ENCODE measurements at places on chromosomes 2 and 18.
A peak's percentile ranks its signal among the peaks of the same experiment; 100 is the strongest.

GRCh38 chr2:219281588-219281987, 2.4 kb downstream of the DNAJB2 start:
- no peak for DNase-seq

DNA sequence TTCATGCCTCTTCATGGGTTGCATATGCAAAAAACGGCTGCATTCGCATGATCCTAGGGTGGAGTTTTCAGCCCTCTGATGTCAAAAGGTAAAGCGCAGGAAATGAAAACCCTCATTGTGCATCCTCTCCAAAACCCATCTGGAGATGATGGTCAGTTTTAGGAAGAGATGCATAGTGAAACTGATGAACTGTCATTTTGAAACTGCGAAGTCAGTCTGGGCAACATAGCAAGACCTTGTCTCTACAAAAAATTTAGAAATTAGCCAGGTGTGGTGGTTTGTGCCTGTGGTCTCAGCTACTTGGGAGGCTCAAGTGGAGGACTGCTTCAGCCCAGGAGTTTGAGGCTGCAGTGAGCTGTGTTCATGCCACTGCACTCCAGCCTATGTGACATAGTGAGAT, 2.5 kb upstream of the TTLL4 start:
- no peak for DNase-seq

- DNase-seq = no peak
Observed at GRCh38 chr2:174336501-174337336, 2.0 kb downstream of the SP9 start.

DNA sequence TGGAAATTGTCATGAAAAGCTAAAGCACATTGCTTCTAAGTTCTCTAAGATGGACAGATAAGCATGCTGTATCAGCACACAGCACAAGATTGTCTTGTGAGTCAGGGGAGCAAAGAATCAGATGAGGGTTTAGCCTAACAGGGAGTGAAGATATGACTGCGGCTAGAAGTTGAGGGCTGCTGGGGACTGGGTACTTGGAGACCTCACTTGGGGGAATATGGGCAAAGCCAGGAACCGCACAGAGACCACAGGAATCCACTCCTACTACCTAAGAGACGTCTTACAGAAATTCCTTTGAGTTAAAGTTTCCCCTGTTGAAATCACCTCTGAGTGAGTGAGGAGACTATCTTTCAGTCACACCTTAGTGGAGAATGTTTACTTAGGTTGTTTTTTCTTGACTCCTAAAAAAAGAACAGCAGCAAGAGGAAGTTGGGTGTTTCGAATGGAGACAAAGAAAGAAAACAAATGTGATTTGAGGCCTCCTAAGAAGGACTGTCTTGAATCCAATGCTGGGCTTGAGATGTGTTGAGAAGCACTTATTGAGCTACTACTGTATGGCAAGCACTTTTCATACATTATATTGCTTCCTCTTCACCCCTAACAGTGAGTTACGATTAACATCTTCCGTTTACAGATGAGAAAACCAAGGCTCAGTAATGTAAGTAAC, 100.7 kb downstream of the ANKRD44 start:
- peak; percentile 29 for DNase-seq

- DNase-seq = no peak
Observed at GRCh38 chr2:230627806-230628724, 84.6 kb upstream of the CAB39 start.

- DNase-seq = peak; percentile 53
Observed at GRCh38 chr2:227884511-227884947, 13.1 kb downstream of the DAW1 start.

GRCh38 chr2:215136669-215137328, 1.6 kb downstream of the ABCA12 start:
- DNase-seq = no peak

DNA sequence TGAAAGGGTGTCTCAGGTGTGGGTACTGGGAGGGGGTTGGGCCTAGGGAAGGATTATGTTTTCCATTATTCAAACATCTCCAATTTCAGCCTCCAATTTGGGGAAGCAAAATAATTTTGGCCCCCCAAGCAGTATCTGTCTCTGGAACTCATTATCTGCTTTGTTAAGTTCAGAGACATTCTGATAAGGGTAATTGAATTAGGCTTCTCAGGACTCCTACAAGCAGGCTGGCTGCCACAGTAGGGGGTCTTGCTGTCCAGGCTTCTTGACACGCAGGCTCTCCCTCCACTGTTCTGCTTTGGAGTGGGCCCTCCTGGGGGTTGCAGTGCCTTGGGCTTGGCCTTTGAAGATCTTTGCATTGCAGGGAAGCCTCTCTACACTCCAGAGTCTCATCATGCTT, 108.1 kb upstream of the SIX2 start:
- no peak for DNase-seq

DNA sequence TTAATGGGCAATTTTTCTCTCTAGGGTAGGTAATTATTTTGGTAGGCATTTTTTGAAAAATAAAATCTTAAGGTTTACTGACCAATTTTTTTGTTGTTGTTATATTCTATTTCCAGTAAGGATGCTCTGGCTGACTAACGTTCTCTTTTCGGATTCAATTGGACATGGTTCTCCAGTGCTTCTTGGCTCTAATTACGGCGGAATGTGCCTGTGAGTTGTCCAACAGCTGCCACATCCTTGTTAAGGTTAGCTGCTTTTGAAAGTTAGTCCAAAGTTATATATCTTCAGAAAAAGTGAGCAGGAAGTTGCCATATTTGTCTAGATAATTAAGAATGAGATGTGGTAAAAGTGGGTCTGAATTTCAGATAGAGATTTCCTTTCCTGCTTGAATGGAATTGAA, 45.8 kb upstream of the SMIM21 start:
- no peak for DNase-seq

- no peak for DNase-seq
Observed at GRCh38 chr18:50578030-50578429, 18.1 kb downstream of the MAPK4 start.

DNA sequence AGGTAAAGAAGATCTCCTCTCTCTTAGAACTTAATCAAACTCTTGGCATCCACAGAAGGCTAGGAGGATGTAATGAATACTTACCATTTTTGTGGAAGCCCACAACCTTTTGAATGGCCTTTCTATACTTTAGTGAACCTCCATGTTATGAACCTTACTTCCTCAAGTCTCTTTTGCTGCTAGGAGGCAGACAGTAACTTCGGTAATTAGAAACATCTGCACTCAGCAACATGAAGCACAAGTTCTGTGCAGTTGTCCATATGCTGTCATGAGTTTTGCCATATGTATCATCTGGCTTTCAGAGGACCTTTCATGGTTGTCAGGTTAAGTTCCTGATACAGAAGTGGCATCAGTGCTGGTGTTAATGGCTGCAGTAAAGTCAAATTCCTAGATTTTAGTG, 50.4 kb downstream of the PDK1 start:
- no peak for DNase-seq

DNA sequence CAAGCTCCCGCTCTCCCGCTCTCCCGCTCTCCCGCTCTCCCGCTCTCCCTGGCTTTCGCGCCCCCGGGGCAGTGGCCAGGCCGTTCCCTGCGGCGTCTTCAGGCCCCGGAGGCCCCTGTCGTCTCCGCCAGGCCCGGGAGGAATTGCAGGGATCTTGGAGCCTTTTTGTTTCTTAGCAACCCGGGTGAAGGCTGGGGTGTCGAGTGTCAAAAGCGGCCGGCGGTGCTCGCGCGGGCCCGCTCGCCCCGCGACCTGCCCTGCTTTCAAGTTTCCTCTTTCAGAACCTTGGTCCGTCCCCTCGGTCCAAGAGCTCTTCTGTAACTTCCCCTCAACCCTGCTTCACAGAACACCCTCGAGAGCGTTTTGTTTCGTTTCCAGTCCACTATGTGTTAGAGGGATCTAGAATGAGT, 1.4 kb downstream of the RNF138 start:
- DNase-seq = no peak

- DNase-seq = no peak
Observed at GRCh38 chr18:79747156-79747845, 50.4 kb upstream of the KCNG2 start.

DNA sequence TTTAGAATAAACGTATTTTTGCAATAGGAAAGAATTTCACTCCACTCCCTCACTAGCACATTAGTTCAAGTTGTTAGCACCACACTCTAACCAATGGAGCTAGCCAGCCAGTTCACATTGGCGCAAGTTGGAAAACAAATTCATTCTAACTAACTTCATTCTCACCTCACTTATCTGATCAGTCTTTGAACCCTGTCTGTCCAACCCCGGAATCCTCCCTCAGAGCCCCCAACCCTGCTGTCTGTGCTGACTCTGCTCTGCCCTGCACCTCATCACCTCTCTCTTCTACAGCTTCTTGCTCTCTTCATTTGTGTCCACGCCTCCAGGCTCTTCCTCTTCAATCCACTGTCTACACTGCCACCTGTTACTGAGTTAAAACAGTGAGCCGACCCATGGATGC, 356.5 kb downstream of the IRS1 start:
- no peak for DNase-seq

DNA sequence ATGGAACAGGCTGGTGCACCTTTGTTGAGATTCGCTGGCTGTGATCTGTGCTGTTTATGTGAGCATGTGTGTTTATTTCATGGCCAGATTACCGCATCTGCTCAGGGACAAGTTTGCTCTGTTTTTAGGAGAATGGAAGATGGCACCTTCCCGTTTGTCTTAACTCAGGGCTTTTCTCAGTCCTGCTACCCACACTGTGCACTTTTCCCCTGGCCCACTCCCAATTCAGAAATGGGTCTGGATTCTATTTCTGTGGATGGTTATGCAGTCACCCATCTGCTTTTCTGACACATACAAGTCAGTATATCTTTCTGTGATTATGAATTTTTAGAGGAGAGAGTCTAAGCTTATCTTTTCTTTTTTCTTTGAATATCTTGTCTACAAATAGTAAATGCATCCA, 15.4 kb downstream of the MGAT5 start:
- no peak for DNase-seq

- DNase-seq = no peak
Observed at GRCh38 chr2:231182513-231182899, 15.9 kb upstream of the ARMC9 start.

DNA sequence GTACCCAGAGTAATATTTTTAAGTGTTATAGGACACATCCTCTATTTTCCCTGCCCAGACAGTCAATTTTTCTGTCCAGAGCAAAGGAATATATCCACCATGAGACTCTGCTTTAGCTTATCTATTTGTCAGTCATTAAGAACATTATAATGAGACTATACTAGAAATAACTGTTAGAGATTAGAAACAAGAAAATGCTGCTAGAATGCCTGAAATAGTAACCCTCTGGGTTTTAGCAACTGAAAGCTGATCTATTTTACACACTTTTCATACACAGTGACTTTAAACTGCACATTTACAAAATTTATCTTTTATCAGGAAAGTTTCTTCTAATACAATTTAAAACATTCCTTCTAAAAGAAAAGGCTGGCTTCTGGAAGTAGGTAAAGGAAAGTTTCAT, 39.6 kb downstream of the MBD2 start:
- DNase-seq = no peak

- DNase-seq = no peak
Observed at GRCh38 chr2:167140767-167141166, 252.5 kb downstream of the XIRP2 start.

DNA sequence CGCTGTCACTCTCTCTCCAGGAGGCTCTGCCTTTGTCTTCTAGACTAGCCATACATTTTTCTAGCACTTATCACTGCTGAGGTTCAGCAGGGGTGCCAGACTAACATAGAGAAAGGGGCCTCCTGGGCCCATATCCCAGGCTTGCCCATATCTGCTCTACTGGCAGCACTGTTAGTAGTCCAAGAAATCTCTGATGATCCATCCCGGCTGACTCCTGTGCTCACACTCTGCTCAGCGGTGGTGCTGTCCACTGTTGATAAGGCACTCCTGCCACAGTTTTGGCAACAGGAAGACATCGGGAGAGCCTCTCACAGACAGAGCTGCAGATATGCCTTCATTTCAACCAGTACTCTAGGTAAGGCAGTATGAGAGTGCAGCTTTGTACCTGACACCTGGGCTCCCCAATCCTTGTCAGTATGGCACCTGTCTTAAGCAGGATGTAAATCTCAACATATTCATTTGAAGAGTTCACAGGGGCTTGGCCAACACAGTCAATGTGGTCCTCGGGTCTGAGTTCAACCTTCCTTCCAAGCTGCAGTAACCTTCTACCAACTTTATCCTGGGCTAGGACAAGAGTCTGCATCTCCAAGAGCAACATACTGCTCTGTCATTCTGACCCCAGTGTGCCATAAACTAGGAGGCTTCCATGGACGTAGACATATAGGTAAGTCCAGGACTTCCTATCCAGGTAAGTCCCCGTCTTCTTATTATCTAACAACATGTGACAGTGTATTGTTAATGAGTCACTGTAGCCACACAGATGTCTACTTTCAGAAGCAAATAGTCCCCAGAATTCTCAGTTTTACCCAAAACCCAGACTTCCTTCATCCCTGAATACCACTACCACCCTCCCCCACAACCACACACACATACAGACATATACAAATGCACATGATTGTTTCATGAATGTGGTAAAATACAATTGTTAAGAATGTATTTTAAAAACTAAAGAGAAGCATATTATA, 16.2 kb downstream of the KLF7 start:
- no peak for DNase-seq

DNA sequence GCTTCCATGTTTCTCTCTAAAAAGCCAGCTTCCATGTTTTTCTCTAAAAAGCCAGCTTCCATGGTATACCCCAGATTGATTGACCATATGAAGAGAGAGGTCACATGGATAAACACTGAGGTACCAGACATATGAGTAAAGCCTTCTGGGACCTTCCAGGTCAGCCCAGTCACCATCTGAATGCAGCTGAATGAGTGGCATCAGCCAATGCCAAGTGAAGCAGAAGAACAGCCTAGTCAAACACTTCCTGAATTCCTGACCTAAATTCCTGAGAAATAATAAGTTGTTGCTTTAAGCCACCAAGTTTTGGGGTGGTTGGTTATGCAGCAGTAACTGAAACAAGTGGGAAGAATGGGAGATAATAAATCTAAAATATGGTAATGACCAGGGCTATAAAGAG, 5.7 kb upstream of the ALS2 start:
- DNase-seq = no peak

GRCh38 chr2:150690261-150690660, 202.8 kb upstream of the RND3 start:
- DNase-seq = no peak

DNA sequence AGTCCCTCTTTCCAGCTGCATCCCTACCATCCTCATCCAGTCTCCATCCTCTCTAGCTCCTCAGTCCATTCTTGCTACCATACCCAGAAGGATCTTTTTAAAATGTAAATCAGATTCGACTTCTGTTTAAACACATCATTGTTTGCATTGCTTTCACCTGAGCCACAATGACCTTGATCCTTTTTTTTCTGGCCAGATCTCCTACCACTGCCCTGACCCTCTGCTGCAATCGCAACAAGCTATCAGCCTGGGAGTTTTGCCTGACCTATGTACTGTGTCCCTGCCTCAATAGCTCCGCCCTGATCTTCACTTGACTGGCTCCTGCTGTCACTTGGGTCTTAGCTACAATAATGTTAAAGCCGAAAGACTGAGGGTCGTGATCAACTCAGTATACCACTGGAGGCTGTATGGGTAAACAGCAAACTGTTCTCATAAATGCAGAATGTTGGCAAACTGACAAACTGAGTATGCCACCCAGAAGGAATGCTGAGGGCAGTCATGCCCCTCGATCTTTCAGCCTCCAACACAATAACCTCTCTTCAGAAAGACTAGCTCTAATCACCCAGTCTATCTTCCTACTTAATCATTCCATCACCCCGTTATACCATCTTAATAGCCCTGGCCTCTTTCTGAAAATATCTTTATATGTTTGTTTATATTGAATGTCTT, 2.6 kb upstream of the RBM43 start:
- no peak for DNase-seq

GRCh38 chr2:143142598-143142997, 13.4 kb downstream of the ARHGAP15 start:
- no peak for DNase-seq

GRCh38 chr2:140270224-140270623, 1490.0 kb upstream of the NXPH2 start:
- DNase-seq = no peak

- DNase-seq = no peak
Observed at GRCh38 chr2:25417715-25418369, 76.1 kb upstream of the DNMT3A start.

Data from activated CD4-positive, alpha-beta T cell treated with anti-CD3 and anti-CD28 coated beads for 24 hours (primary cell).